ENCODE measurements at places on chromosomes 2 and 18.

GRCh38 chr18:2683055-2683454 lies 27.5 kb downstream of the SMCHD1 start:
- DNase-seq = no peak

GRCh38 chr2:151999053-151999452 lies 99.8 kb downstream of the CACNB4 start:
- no peak for DNase-seq

GRCh38 chr2:206721256-206721920 lies 3.2 kb upstream of the DYTN start:
- no peak for DNase-seq

DNA sequence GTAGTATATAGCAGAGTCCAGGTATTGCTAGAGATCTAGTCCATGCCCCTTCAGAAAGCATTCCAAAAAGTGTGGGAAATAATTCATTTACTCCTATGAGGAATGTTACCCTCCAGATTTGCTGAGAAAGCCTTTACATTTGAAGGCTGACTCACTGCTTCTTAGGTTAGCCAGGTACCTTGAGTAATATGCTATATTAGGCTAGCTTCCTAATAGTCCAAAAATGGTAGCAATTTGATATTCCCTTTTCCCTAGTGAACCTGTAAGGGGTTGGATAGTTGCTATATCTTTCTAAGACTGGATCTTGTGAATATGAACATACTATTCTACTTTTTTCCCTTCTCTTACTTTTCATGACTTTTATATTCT lies 63.6 kb downstream of the SPOPL start:
- no peak for DNase-seq

GRCh38 chr2:164846276-164846675 lies 4.7 kb upstream of the COBLL1 start:
- no peak for DNase-seq

GRCh38 chr2:173205375-173205774 lies 129.7 kb downstream of the MAP3K20 start:
- DNase-seq = no peak

All from stimulated activated CD4-positive, alpha-beta T cell treated with anti-CD3 and anti-CD28 coated beads, Interleukin-1b, Interleukin-23, amount 100 ng/mL, for 1 hour (primary cell).